ENCODE measurements at places on chromosomes 4 and X.
A peak's percentile ranks its signal among the peaks of the same experiment; 100 is the strongest.

GRCh38 chr4:168550064-168550766 lies 53.4 kb downstream of the PALLD start:
- no peak for DNase-seq

- no peak for DNase-seq
Measured at GRCh38 chr4:5972571-5972970, 45.7 kb downstream of the C4orf50 start.

DNA sequence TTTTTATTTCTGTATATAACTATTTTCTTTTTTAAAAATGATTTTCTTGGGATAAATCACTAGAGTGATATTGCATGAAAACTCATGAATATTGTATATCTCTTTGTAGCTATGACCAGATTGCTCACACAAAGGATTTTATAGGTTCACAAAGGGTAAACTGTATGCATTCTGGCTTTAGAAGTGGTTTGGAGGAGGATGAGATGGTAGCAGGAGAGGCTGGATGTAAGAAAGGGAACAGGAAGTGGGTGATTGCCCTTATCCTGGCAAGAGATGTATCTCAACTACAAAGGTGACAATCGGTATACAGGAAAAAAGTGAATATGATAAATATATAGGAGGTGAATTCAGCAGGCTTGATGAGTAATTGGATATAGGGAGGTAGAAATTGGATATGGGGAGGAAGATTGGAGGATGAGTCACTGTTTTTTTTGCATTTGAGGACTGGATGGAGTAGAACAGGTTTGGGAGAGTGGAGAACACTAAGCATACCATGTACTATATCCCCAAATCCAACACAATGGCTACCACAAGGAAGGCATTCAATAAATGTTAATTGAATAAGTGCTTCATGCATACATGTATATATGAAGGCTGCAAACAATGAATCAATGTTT lies 9.9 kb downstream of the FGG start:
- no peak for DNase-seq

- no peak for DNase-seq
Measured at GRCh38 chr4:42345962-42346544, 51.2 kb upstream of the SHISA3 start.

GRCh38 chr4:8228319-8229250 lies 29.5 kb downstream of the SH3TC1 start:
- peak; percentile 52 for DNase-seq

DNA sequence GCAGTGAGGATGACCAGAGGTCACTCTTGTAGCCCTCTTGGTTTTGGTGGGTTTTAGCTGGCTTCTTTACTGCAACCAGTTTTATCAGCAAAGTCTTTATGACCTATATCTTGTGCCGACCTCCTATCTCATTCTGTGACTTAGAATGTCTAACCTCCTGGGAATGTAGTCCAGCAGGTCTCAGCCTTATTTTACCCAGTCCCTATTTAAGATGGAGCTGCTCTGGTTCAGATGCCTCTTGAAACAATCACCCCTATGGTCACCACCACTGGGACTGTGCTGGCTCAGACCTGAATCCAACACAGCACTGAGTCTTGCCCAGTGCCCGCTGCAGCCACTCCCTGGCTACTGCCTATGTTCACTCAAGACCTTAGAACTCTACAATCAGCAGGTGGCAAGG lies 49.4 kb downstream of the MCUB start:
- no peak for DNase-seq

GRCh38 chr4:41865981-41866798 lies 69.0 kb upstream of the TMEM33 start:
- no peak for DNase-seq

GRCh38 chr4:16443504-16444088 lies 217.3 kb upstream of the TAPT1 start:
- DNase-seq: no peak

GRCh38 chrX:48854898-48855297 lies 19.5 kb upstream of the PCSK1N start:
- DNase-seq: no peak

DNA sequence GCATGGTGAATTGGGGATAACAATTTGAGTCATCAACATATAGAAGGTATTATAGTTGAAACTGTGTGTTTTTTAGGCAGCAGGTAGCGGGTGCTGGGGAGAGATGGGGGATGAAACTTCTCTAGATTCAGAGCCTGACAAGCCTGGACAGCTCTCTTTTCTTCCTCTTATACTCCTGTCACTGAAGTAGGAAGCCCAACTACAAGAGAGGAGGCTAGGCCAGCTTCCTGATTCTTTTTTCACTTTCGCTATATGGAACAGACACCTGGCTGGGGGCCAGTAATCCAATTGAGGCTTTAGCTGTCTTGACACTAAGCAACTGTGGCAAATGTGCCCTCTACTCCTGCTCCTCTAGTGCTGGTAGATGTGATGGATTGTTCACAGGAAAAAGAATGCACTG lies 69.2 kb downstream of the PHKA1 start:
- DNase-seq: no peak

DNA sequence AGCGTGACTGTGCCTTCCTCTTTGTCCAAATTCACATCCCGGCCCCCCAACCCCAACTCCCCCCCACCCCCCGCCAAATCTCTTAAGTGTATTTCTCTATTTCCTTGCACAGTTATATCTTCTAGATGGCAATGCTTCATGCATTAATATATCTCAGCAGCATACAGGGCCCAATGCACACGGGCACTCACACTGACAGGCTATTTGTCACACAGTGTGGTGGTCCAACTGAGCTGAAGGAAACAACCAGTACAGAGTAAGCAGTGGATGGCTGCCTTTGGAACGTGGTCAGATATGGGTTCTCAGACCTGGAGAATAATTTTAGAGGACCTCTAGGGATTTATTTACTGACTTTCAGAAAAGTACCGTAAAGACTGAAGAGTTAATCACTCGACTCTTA lies 681 bp downstream of the EXOC1 start:
- DNase-seq: no peak

GRCh38 chrX:15939737-15940136 lies 85.1 kb upstream of the AP1S2 start:
- no peak for DNase-seq

DNA sequence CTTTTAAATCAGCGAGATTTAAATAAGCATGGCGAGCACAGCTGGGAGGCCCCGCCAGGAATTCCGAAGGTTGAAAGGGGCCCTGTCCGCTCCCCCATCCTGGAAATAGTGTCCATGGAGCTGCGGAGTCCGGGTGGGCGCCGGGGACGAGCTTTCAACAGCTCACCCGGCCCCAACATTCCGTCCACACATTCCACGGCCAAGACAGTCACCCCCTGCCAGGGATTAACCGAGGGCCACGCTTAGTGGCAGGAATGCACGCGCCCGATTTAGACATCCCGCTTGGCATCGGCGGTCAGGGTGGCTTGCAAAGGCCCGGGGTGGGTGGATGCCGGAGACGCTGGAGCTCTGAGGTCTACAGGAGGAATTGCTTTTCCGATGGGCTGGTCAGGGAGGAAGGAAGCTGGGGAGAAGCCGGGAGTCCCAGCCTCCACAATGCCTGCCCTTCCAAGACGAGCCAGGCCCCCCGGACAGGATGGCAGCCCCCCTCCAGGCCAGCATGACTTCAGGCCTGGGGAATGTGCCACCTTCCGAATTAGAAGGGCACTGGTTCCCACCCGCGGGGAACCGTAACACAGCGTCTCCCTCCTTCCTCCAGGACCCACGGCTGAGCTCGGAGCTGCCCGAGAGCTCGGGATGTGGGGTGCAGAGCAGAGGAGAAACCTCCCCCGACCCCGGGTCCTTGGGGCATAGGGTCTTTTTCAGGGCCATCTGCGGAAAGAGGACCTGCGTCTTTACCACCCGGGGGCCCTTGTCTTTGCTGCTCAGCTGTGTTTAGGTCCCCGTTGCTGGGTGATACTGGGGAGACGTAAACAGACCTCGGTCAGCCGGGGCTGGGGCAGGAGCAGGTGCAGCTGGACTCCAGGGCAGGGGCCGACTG lies 26.9 kb upstream of the PPP2R3B start:
- no peak for DNase-seq

Data from effector CD4-positive, alpha-beta T cell (primary cell).